Psoas muscle (tissue), 8 donors: ENCODE measurements at places on chromosomes 3 and 15. TPM values are rescaled to one million over a fixed set of nuclear protein-coding genes. Genes with fewer than 3 reads are reported as not detected.

DNA sequence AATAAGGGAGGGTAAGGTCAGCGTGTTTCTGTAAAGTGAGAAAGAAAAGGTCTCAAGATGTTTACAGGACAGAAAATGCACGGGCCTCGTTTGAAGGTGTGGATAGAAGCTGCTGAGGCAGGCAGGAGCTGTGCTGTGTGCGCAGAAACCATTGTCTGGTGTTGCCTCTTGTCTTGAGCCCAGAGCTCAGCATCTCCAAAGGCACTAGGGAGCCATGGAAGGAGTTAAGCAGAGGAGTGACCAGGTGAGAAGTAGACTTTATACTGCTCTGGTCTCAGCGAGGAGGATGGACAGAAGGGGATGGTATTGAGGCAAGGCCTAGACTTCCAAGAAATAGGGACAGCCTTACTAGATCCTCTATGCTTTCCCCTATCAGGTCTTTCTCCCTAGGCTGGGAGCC lies 13.0 kb downstream of the CAND2 start:
- DNase-seq = no peak

- no peak for DNase-seq
Observed at GRCh38 chr3:100662113-100662823, 47.0 kb upstream of the TFG start.

- DNase-seq = no peak
Observed at GRCh38 chr3:36305929-36306520, 74.3 kb upstream of the STAC start.

DNA sequence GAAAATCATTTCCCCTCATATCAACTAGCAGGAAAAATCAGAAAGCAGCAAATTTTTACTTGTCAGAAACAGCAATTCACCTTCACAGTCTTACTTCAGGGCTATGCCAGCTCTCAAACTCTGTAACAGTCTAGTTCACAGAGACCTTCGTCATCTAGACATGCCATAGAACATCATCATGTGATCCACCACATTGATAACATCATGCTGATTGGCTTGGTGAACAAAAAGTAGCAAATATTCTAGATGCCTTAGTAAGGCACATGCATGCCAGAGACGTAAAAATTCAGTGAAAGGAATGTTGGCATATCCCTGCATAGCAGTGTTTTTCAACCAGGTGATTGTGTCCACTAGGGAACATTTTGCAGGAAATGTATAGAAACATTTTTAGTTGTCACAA lies 8.6 kb upstream of the SCAPER start:
- DNase-seq = no peak

DNA sequence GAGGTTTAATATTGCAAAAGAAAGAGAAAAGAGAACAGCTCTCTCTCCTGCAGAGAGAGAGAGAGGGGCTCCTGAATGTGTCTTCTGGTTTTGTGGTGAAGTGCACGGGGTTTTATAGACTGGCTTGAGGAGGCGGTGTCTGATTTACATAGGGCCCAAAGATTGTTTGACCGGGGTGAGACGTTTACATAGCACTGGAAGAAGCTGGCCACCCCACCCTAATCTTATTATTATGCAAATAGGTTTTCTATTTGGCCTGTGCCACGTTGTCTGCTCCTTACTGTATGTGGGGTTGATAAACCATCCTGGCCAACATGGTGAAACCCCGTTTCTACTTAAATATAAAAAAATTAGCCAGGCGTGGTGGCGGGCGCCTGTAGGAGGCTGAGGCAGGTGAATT lies 268.6 kb downstream of the SV2B start:
- DNase-seq = no peak

DNA sequence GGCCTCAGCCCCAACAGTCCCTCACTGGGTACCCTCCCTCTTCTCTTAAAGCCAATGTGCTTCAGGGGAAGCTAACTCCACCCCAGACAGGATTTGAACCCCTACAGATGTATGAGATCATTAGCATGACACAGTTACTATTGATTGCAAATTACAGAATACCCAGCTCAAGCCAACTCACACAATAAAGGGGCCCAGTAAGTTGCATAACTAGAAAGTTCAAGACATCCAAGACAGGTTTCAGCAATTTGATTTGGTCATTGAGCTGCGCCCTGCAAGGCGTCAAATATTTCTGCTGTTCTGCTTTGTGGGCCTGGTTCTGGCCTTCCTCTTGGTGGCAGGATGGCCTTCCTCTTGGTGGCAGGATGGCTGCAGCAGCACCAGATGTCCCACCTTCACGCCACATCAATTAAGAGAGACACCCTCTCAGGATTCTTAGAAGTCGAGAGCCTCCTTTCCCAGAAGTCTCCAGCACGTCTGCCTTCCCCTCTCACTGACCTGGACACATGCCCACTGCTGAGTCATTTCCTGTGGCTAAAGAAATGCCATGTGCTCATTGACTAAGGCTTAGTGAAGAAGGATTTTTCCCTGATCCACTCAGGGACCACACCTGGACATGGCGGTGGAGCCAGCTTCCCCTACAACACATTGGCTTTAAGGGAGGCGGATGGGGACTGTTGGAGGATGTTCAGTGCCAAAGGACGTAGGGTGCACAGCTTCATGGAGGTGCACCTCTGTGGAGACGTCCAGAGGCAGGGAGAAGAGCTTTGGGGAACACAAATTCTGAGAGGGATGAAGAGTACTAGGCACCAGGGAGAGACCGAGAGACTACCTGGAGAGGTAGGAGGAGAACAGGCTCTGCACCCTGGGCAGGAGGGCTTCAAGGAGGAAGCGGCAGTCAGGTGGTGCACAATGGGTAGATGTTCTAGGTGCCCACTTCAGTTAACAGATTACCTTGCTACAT lies 49.1 kb downstream of the DNASE1L3 start:
- peak; percentile 70 for DNase-seq

- no peak for DNase-seq
Observed at GRCh38 chr15:31957581-31957980, 72.7 kb upstream of the CHRNA7 start.

- DNase-seq = no peak
Observed at GRCh38 chr15:65937054-65937453, 67.8 kb downstream of the RAB11A start.

- no peak for DNase-seq
Observed at GRCh38 chr15:101193806-101194545, 57.9 kb downstream of the CHSY1 start.

- DNase-seq = no peak
Observed at GRCh38 chr3:79253704-79254103, 514.1 kb downstream of the ROBO1 start.

DNA sequence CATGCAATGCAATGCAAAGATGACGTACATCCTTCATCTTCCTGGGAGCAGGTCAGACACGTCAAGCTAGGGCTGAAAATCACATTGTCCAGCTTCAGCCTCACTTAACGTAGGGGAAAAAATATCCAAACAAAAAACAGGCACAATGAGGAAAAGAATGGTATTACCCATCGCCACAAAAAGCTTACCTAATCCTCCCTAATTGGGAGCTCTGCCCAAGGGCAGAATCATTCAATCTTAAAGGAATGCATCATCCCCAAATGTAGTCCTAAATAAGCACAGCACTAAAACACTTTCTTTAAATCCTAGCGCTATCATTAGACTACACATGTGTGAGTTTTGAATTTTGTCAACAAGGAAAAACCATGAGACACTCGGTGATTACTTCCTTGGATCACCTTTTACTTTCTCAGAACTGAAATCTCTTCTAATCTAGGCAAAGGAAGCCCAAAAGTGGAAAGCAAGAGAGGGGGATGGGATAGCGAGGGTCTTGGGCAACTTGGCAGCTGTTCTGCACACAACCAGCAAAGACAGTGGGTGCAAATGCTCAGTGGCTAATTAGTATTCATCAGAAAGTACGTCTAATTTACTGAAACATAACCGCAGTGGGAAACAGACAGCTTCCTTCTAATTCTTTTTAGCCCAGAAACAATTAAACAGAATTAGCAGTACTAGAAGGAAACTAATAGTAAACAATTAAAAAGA lies 87.4 kb downstream of the ADAMTS9 start:
- no peak for DNase-seq

DNA sequence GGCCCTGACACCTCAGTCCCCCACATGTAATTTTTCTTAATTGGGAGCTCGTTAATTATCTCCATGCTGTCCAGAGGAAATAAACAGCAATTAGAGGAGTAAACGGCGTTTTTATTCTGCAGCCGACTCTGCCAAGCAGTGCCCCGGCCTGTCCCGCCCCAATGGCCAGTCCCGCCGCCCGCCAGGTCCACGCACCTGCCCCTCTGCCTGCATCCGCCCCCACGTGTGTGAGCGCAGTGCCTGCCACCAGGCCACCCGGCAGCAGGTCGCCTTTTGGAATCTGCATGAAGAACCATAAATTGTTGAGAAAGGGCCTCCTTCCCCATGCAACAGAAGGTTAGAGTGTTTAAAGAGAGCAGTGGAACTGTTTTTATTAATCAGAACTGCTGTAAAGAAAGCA lies 87.5 kb upstream of the LINGO1 start:
- DNase-seq = no peak

GRCh38 chr15:31476236-31476810 lies 149.7 kb downstream of the KLF13 start:
- no peak for DNase-seq

GRCh38 chr3:155763870-155764463 lies 19.1 kb upstream of the PLCH1 start:
- no peak for DNase-seq

DNA sequence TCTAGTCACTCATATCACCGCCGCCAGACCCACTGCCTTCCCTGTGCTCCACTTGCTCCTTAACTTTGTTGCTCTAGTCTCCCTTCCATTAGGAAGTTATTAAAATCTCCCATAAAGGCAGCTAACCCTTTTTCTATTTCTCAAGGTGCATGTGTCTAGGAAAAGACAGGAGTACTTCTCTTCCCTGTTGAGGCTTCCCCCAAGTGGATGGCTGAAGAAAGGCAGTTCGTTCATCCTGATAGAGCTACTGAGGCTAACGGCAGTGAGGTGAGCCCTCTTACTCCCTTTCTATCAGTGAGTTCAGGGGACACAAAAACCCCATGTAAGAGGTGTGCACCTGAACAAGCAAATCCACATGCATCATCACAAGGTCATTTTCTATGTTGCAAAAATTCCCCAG lies 397.8 kb downstream of the IGSF11 start:
- no peak for DNase-seq

GRCh38 chr3:29720665-29721064 lies 439.8 kb downstream of the RBMS3 start:
- no peak for DNase-seq

DNA sequence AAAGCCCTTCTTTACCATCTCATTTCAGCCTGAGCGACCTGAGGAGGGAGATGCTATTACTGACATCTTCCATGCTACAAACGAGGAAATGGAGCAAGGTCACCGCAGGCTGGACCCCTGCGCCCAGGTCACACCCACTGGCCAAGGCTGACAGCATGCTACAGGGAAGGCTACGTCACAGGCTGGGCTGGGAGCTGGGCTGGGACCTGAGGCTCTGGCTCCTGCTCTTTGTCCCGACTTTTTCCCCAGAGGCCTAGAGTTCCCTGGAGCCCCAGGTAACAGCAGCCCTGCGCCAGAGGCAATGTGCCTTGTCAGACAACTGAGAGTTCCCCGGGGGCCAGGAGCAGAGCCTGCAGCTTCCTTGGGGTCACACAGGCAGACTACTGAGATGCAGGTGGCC lies 87.2 kb downstream of the IQSEC1 start:
- DNase-seq = no peak

DNA sequence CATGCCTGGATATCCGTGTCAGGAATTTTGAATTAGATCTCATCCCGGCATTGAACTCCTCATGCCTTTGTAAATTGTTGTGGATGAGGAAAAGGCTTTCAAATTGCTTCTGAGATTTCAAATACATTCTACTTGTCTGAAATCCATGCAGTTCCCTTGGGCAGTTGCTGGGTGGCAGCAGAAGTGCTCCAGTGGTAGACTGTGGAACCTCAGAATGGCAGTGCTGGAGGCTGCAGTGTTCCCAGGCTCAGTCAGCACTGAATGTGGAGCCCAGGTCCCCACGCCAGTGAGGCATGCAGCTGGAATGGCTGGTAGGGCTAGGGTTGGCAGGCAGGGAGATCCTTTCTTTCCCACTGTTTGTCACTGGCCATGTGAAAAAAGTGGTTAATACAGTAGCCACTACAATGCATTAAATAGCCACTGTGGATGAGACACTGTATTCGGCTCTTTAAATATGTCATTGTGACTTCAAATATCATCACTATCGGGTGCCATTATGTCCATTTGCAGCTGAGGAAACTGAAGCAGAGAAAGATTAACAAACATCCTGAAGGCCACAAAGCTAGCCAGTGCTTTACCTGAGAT lies 98.6 kb downstream of the TPRG1 start:
- DNase-seq = peak; percentile 77

GRCh38 chr15:42911058-42911592 lies 9.5 kb downstream of the TTBK2 start:
- no peak for DNase-seq

- peak; percentile 88 for DNase-seq
Observed at GRCh38 chr3:94062513-94063404, at the start of the genes DHFR2 and NSUN3. DHFR2 (minus strand) TSS chr3:94062916; CDS start chr3:94061511, 1,405 bp downstream. NSUN3 (plus strand) TSS chr3:94063061; CDS start chr3:94063127, 66 bp downstream.

GRCh38 chr3:61928776-61929314 lies 367.5 kb downstream of the PTPRG start:
- no peak for DNase-seq

DNA sequence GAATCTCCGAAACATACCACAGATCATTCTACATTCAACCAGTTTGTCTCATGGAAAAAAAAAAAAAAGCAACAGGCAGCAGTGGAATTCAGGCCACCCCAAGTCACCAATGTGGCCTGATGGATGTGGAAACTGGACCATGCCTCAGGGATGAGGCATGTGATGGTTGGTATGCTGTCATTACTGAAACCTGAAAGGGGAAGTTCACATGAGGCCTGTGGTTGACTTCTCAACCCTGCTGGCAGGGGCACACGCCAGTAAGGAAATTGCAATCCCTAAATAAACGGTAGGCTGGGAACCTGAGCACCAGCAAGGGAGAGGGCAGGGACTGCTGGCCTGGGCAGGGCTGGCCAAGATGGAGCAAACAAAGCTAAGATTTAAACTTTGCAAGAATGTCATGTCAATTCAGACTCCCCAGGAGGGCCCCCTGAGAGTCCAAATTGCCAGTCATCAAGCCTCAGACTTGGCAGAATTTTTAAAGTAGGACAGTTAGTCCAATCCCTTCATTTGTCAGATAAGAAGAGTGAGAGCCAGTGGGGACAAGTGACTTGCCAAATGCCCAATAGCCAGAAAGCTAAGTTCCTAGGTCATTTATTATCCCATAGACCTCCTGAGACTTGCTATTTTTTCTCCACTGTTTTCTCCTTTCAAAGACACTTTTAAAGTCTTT lies 310.4 kb downstream of the ERC2 start:
- DNase-seq = no peak

Gene KCNH8
- total RNA-seq = not detected

Gene ZNF860
- total RNA-seq = not detected

Gene CHRNA3
- not detected for total RNA-seq

Gene HHLA2
- not detected for total RNA-seq

Gene PLXND1
- total RNA-seq = 28.2 TPM

Gene CCDC9B
- 139 TPM for total RNA-seq

Gene GPR160
- total RNA-seq = 0.81 TPM

Gene CSPG4
- total RNA-seq = 15.8 TPM

Gene BMF
- total RNA-seq = 2.6 TPM

Gene THSD4
- 1.8 TPM for total RNA-seq

Gene OPA1
- 73.4 TPM for total RNA-seq

Gene PLD1
- total RNA-seq = 3.1 TPM

Gene KIF7
- total RNA-seq = 0.54 TPM

Gene GPR15
- total RNA-seq = not detected

Gene OXSM
- total RNA-seq = 13.3 TPM
